Pancreas (tissue), 10 donors: ENCODE measurements at places on chromosomes 11 and 22. TPM values are rescaled to one million over a fixed set of nuclear protein-coding genes. Genes with fewer than 3 reads are reported as not detected.

GRCh38 chr11:11787305-11788062 lies 54.3 kb upstream of the USP47 start:
- peak; percentile 53 for DNase-seq

OR52E8 gene
- total RNA-seq, result not detected

FOXRED2 gene
- total RNA-seq, result 6.0 TPM

SEPTIN3 gene
- total RNA-seq, result 0.23 TPM
